Activated CD4-positive, alpha-beta T cell treated with anti-CD3 and anti-CD28 coated beads, Interleukin-2, amount 10 ng/mL, durations not matched to agents 7 days and 5 days (primary cell): ENCODE measurements at places on chromosomes 2 and 18. TPM values are rescaled to one million over a fixed set of nuclear protein-coding genes. Genes with fewer than 3 reads are reported as not detected.

MYOM1 gene
- 2.1 TPM for total RNA-seq

GRCh38 chr18:47175283-47175897 lies 774 bp downstream of the IER3IP1 start:
- DNase-seq = no peak

- no peak for DNase-seq
These were observed 618.6 kb downstream of the ZEB2 start for GRCh38 chr2:143901185-143901842.

EPG5 gene
- total RNA-seq = 21.6 TPM

HMSD gene
- 1.0 TPM for total RNA-seq
